ENCODE measurements at places on chromosomes 16 and 17.

GRCh38 chr16:17258848-17259713 lies 211.7 kb downstream of the XYLT1 start:
- DNase-seq = no peak

DNA sequence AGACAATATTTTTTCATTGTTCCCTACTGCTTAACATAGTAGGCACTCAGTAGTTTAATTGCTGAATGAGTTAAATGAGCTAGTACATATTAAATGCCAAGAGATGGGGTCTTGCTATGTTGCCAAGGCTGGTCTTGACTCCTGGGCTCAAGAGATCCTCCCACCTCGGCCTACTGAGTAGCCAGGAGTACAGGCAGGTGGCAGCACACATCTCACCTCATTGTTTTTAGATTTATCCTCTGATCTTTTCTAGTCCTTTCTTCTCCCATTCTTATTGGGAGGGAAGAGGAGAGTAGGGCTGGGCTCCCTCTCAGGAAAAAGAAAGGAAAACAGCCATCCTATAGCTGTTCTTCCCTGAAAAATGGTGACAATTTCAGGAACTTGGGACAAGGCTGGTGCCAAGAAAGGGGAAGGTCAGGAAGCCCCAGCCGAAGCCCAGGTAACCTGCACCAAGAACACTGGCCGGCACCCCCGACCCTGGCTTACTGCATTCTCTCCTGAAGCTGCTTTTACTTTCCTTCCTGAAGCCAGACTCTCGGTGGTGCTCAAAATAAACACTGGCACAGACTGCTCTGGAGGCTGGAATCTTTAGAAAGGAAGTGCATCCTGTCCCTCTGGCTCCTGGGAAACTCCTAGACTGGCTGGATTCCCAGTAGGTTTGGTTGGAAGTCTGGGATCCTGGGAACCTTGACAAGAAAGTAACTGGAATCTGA lies 2.7 kb downstream of the TNFAIP1 start:
- DNase-seq = no peak

- no peak for DNase-seq
These were observed 17.5 kb upstream of the ADCY7 start for GRCh38 chr16:50248845-50249244.

GRCh38 chr17:74153821-74154430 lies 49.6 kb upstream of the RPL38 start:
- DNase-seq = no peak

GRCh38 chr16:7997966-7998365 lies 592.3 kb downstream of the TMEM114 start:
- no peak for DNase-seq

DNA sequence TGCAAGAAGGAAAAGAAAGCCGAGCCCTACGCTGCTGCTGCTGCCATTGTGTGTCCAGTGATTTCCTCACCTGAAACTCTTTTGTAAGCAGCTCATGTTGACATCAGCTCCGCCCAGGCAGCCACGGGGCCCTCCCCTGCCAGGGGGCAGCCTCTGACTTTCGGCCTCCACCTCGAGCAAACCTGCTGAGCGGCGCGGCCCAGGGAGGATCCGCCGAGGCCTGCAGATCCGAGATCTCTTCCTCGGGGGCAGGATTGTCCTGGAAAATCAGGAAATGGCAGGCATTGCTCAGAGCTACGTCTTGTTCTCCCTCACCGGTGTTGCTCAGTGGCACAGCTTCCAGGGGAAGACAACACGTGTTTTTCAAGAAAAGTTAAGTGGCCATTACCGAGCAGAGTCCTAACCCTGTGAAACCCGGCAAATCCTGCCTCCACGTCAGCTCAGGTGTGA lies 35.6 kb upstream of the ZNF750 start:
- no peak for DNase-seq

Data from NCI-H2081 treated with DMSO at 0.1 percent for 48 hours (cell line).